ENCODE measurements at places on chromosomes 13 and 19.

- no peak for DNase-seq
Measured at GRCh38 chr13:85737952-85738351, 61.3 kb downstream of the SLITRK6 start.

GRCh38 chr13:19607523-19608078, 25.9 kb upstream of the MPHOSPH8 start:
- no peak for DNase-seq

GRCh38 chr19:46697204-46697960, 19.5 kb downstream of the PRKD2 start:
- peak; percentile 94 for DNase-seq

DNA sequence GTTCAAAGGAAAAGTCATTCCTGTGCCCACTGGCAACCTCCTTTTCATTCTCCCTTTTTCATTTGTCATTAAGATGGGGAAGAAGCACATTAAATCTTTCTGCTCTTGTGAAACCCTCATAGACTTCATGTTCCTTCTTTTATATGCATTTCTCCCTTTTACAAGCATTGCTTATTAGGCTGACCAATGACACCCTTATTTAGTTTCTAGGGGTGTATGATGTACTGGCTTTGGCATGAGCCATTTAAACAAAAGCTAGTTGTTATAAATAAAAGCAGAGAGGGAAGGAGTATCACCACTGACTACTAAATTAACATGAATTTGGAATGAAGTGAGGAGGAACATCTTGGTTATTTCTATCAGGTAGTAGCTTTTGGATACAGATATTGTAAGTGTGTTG, 68.2 kb upstream of the PCDH9 start:
- DNase-seq = no peak

- peak; percentile 72 for DNase-seq
Measured at GRCh38 chr19:36008336-36008978, at the start of gene SYNE4. SYNE4 (minus strand) TSS chr19:36008813; CDS start chr19:36008681, 132 bp downstream.

DNA sequence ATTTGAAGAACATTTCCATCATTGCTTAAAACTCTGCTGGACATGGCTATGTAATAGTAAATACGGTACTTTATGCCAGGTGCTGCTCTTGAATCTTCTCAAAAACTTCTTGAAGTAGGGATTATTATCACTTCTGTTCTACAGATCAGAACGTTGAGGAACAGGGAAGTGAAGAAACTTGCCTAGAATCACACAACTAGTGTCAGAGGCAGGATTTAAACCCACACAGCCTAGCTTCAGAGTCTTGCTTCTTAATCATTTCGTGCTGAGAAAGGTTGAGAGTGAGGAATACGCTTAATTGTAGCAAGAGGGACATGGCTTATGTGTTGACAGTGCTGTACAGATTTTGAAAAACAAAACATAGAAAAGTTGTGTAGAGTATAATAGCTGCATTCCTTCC, 13.5 kb downstream of the TM9SF2 start:
- no peak for DNase-seq

DNA sequence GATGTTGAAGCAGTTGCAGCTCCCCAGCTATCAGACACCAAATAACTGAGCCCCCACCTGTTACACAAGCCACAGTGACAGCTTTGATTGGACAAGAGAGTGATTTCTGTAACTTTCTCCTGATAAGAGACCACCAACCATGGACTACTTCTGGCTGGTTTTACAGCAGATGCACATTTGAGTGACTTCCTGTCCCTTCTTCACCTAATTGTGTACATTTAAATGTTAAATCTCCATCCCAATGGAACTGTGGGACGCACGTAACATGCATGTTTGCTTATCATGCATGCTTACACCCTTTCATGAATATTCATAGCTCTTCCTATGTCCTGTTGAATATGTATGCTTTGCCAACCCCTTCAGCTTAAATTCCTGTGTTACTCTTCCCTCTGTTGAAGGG, 6.0 kb upstream of the TNFSF11 start:
- DNase-seq = no peak

GRCh38 chr19:17751103-17751911, at the start of gene FCHO1:
FCHO1 (plus strand) TSS chr19:17751477; CDS start chr19:17755165, 3,688 bp downstream.
- DNase-seq = peak; percentile 71

DNA sequence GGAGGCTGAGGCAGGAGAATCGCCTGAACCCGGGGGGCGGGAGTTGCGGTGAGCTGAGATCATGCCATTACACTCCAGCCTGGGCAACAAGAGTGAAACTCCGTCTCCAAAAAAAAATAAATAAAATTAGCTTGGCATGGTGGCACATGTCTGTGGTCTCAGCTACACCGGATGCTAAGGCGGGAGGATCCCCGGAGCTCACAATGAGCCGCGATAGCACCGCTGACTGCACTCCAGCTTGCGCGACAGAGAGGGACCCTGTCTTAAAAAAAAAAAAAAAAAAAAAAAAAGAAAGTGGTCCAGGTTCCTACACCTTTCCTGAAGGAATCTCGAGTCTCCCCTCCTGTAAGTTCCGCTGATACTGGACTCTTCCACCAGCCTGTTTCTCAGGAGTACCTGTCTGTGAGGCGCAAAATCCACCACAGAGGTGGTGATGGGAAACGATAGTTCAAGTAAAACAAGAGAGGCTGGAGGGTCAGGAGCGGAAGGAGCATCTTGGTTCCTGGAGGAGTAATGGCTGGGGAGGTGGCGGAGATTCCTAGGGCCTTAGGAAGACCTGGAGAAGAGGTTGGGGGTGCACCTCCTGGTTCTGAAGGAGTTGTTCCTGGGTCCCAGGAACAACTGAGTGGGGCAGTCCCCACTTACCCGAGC, 471 bp downstream of the FUT1 start:
- no peak for DNase-seq

DNA sequence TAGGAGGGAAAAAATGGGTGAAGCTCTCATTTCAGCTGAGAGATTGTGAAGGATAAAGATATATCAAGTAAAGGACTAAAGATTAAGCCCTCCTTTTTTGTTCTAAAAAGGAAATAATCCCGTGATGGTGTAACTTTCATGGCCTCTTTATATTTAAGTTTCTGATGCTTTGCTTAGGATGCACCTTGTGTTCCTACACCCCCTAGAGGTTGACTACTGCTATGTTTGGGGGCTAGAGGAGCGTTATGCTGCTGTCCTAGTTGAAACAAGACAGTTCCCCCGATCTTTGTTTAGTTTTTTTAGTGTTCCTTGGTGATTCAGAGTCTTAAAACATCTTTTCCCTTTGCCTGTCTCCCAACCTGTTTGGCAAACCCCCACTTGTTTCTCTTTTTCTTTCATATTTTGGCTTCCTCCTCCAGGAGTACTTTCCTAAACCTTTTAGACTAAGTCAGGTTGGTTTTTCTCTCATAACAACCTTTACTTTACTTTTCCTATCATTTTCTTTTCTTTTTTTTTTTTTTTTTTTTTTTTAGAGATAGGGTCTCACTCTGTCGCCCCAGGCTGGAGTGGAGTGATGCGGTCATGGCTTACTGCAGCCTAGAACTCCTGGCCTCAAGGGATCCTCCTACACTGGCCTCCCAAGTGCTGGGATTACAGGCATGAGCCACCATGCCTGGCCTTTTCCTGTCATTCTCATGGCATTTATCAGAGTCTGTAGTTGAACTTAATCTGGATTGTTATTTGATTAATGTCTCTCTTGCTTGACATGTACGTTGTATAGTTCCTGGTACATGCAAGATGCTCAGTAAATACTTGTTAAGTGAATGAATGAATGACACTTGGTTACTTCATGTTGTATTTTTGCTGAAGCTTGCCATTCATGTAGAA, 2.8 kb downstream of the UBA2 start:
- no peak for DNase-seq

GRCh38 chr19:12872941-12873890, 8.0 kb downstream of the DNASE2 start:
- no peak for DNase-seq

DNA sequence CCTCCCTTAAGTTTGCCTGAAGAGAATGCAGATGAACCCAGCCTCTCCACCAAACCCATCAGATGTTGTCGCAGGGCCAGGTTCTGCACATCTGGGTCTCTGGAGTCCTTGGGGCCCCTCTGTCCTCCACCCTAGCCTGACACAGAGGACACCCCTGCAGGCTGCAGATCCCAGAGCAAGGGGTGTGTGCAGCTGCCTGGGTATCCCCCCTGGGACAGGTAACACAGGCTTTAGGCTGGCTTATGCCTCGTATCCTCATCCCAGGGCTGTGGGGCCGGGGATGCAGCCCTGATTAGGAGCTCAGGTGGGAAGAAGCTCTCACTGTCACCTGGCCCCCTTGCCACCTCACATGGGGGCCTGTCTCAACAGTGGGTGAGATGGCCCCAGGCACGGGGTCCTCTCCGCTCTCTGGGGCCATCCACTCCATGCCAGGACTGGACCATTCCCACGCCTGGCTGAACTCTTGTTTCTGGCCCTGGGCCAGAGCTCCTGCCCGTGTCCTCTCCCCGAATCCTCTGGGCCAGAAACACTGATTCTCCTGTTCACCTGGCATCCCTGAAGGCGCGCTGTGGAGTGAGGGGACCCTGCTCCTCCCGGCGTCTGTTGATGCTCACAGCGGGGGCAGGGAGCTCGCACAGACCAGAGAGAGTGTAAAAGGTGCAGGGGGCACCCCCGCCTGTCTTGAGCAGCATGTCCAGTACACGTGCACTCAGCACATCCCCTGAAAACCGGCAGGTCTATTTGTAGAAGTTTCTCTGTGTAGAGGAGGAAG, 38.7 kb upstream of the TPM4 start:
- DNase-seq = no peak

- no peak for DNase-seq
Measured at GRCh38 chr13:60258349-60258748, 94.6 kb upstream of the DIAPH3 start.

GRCh38 chr13:91278291-91278690, 69.2 kb upstream of the MIR17HG start:
- no peak for DNase-seq

DNA sequence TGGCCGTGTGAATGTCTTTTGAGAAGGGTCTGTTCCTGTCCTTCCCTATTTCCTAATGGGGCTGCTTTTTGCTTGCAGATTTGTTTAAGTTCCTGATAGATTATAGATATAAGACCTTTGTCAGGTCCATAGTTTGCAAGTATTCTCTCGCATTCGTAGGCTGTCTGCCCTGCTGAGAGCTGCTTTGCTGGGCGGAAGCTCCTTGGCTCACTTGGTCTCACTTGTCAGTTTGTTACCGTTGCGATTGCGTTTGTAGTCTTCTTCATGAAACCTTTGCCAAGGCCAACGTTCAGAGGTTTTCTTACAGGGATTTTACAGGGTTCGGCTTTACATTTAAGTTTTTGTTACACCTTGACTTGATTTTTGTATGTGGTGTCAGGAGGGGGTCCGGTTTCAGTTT, 44.0 kb upstream of the TFDP1 start:
- DNase-seq = peak; percentile 22

GRCh38 chr13:36973621-36974295, 25.4 kb downstream of the ALG5 start:
- no peak for DNase-seq

Data from sigmoid colon (tissue), 7 donors.